Activated CD4-positive, alpha-beta T cell treated with anti-CD3 and anti-CD28 coated beads, Interleukin-2, amount 10 ng/mL, durations not matched to agents 7 days and 5 days (primary cell): ENCODE measurements at places on chromosomes 1 and 21.

DNA sequence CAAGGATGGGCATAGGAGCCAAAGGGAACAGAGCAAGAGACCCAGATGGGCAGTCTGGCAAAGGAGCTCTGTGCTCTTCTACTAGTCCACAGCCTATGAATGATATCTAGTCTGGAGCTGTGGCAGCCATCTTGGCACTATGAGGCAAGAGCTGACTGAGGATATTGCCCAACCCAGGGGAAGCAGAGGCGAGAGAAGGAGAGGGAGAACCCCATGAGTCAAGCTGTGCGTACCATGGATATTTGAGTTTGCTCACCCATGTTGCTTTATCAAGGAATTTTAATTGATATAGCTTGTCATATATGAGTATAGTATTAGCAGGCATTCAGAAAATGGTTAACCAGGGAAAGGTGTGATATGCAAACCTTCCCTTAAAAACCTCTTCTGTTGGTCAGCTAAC lies 420.9 kb downstream of the PRDM2 start:
- no peak for DNase-seq

DNA sequence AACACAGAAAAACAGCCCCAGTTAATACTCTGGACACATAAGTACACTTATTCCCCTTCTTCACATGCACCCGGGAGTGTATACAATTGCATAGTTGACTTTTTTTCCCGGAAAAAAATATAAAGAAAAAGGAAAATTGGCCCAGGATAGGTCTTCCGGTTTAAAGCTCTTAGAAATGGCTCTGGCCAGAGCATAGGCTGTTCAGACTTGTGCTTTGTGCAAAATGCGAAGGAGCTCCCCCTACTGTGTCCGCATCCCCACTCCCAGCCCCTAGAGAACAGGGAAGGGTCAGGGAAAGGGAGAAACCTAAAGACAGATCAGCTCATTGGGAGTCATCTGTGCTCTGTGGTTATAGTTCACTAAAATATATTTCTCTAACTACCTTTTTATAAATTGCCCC lies 5.5 kb upstream of the MTMR11 start:
- DNase-seq, result no peak

DNA sequence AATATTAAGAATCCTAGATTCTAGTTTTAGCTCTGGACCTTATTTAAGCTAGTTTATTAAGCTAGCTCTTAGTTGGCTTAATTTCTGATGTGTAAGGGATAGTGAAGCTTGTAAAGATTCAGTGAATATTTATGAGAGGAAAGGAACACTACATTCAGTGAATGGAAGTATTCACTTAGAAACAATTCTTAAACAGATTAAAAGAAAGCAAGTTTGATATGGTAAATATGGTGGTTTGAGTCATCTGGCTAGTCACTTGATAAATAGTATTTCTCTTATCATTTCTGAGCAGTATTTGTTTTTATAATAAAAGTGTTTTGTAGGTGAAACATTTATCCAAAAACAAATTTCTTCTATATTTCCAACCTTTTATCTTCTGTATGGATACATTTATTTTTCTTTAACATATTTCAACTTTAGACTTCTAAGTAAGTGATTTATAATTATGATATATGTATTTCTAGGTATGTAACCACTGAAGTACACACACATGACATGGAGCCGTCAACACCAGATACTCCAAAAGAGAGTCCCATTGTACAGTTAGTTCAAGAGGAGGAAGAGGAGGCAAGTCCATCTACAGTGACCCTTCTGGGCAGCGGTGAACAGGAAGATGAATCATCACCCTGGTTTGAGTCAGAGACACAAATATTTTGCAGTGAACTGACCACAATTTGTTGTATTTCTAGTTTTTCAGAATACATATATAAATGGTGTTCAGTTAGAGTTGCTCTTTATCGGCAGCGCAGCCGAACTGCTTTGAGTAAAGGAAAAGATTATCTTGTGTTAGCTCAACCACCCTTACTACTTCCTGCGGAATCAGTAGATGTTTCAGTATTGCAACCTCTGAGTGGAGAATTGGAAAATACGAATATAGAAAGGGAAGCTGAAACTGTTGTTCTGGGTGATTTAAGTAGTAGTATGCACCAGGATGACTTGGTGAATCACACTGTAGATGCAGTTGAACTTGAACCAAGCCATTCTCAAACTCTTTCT lies 55.6 kb downstream of the SUCO start:
- no peak for DNase-seq

- no peak for DNase-seq
These were observed 4.8 kb upstream of the SLC26A9 start for GRCh38 chr1:205948039-205948438.

- no peak for DNase-seq
These were observed 115.1 kb upstream of the JUN start for GRCh38 chr1:58898739-58899586.

- DNase-seq, result no peak
These were observed 25.1 kb downstream of the C1orf116 start for GRCh38 chr1:207007352-207008033.

DNA sequence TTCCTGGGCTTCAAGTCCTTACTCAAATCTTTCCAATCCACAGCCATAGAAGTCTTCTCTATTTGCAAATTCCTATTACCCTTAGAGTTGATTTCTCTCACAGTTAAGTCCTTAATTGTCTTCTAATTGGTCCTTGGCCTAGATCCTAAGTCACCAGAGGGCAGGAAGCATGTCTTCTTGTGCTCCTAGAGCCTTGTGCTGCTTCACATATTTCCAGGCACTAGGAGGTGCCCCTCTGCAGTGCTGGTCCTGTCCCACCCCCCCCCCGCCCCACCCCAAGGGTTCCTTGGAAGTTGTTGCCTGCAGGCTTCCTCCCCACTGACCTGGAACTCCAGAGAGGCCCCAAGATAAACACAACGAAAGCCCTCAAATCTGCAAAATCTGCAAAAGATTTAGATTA lies 28.1 kb upstream of the TARBP1 start:
- DNase-seq, result no peak

DNA sequence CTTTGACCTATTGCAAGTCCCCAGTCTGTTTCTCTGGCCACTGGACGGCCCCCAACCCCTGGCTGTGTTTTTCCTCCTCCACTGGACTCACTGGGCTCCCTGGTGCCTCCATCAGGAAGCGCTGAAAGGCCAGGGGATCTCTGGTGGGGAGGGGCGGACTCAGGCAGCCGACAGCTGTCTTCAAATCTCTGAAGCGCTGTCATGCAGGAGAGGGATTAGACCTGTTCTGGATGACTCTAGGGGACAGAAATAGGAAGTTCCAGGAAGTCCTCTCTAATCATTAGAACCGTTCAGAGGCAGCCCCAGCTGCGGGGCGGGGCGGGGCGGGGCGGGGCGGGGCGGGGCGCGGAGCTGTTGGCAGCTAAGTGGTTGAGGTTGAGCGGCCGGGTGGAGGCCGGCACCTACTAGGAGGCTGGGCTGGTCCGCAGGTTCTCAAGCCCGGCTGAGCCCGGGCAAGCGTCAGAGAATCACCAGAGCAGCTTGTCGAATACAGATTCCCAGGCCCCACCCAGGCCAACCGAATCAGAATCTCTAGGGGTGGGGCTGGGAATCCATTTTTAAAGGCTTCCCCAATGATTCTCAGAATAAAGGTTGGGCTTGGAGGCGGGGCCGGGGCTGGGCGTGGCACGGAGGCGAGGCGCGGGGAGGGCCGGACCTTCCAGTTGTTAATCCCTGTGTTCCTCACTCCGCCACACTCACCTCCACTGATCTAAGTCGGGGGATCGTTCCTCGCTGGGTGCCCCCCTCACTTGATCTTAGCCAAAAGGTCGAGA lies 11.4 kb upstream of the PHLDA3 start:
- peak; percentile 76 for DNase-seq

GRCh38 chr1:108082001-108082400 lies 117.0 kb upstream of the VAV3 start:
- DNase-seq, result no peak

DNA sequence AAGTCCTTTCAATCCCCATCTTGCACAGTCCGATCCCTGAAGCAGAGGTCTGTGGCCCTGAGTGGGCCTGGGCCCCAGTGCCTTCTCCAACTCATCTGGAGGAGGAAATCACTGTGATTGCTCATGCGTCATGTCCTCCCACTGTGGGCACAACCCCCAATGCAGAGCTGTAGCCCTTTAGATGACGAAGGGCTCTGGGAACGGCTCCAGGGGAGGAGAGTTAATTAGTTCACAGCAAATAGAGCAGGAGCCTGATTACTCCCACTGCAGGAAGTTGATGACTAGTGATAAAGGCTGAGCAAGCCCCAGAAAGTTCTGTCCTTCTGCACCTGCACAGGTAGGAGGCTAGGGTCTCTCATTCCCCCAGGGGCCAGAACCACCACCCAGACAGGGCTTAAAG lies 111.5 kb downstream of the CCDC185 start:
- no peak for DNase-seq

GRCh38 chr1:47371016-47371517 lies 37.5 kb downstream of the CMPK1 start:
- DNase-seq, result no peak

DNA sequence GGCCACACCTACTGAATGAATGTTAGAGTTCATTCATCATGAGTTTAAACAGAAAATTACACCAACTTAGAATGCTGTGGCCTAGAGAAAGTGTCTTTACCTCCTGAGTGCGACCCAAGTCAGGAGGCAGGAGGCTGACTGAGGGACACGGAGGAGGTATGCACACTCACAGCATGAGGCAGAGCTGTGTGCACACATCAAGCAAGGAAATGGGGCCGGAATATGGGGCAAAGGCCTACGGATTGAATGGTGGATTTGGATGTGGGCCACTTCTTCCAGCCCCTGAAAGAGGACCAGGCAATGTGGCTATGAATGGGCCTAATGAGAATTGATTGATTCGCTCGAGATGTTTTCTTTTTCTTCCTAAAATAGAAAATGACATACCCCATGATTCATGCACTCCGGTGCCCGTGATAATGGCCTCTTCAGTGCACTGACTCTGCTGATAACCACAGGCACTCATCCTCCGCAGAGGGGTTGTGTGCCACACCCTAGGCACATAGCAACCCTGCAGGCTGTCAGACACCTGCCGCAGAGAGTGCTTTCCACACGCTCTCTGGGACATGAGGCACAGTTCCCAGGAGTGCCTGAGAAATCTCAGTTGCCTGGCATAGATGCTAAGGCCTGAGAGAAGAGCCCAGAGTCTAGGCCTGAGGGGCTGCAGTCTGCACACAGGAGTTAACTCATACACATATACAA lies 155.5 kb downstream of the GLUL start:
- DNase-seq, result no peak

DNA sequence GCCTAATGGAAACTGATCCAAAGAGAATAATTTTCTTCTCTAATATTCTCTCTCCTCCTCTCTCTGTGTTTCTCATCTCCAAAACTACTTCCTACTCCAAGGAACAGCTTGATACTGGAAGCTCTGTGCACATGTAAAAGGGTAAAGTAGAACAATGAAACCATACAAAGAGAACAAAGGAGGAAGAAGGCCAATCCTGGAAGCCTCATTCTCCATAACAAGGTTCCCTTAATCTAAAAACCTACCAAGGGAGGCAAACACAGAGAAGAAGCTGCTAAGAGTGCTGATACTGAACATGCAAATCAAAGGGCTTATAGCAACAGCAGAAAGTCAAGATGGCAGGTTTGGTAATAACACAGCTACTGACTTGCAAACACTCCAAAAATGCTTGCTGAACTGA lies 44.4 kb downstream of the SIPA1L2 start:
- no peak for DNase-seq

GRCh38 chr1:41367288-41367642 lies 6.0 kb downstream of the FOXO6 start:
- no peak for DNase-seq

DNA sequence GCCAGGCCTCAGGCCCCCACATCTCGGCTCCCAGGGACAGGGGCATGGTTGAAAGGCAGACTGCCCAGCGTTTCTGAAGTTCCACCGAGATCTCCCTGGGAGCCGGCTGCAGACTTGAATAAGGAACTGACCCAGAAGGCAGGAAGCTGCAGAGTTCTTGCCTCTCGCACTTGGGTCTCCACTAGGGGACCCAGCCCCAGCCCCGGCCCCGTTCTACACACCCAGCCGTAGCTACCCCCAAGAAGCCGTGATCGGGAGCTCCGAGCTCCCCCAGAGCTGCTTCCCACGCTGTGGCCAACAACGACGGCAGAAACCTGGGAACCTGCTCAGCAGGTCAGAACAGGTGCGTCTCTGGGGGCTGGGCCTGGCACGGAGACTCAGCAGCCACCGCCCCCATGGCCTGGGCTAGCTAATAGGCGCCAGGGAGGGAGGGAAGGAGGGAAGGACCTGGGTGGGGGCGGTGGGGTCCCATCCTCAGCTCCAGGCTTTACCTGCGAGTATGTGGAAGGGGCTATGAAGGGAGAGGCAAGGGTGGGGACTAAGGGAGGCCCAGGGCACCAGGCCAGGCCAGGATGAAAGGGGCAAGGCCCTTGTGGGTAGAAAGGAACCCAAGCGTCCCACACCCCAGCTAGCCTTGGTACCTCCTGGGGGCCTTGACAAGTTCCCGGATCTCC lies at the start of gene NECTIN4:
NECTIN4 (minus strand) TSS at position 308 of the 674 bp plus-strand sequence; CDS start at position 46, 262 bp downstream.
- DNase-seq, result no peak
